ENCODE measurements at places on chromosomes 13 and 19.
A peak's percentile ranks its signal among the peaks of the same experiment; 100 is the strongest.

- DNase-seq = no peak
- H3K4me1 ChIP-seq = peaks cover 4% of the 10 kb centered on the region
- no peak overlapping the region for H3K27ac ChIP-seq
These were observed 865.8 kb downstream of the PCDH9 start for GRCh38 chr13:66364346-66364745.

GRCh38 chr13:59409211-59409610, 754.5 kb downstream of the DIAPH3 start:
- H3K27me3 ChIP-seq = no peaks in the 10 kb centered on the region
- DNase-seq = peak; percentile 80
- H3K4me1 ChIP-seq = peaks cover 28% of the 10 kb centered on the region
- peak overlapping the region; percentile 38 for H3K27ac ChIP-seq
- H3K4me3 ChIP-seq = no peak overlapping the region
- H3K36me3 ChIP-seq = no peaks in the 10 kb centered on the region

DNA sequence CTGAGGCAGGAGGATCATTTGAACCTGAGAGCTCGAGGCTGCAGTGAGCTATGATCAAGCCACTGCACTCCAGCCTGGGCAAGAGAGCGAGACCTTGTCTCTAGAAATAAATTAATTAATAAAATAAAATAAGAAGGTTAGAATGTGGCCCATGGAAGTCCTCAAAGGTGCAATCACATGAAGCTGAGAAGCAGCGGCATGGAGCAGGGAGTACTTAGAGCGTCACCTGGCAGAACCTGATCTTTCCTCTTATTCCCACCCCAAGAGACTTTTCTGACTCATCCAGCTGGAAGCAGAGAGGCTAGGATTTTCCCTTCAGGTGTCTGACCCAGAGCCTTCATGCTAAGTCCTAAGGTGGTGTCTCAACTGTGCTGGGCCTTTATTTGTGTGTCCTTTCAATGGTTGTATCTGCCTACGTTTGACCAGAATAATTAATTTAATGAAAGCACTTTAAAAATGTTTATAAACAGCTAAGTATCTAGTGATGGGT, 8.9 kb upstream of the MRPS31 start:
- no peak overlapping the region for H3K27ac ChIP-seq
- H3K4me1 ChIP-seq = no peaks in the 10 kb centered on the region
- no peak for DNase-seq
- H3K27me3 ChIP-seq = no peaks in the 10 kb centered on the region
- no peak overlapping the region for H3K4me3 ChIP-seq

DNA sequence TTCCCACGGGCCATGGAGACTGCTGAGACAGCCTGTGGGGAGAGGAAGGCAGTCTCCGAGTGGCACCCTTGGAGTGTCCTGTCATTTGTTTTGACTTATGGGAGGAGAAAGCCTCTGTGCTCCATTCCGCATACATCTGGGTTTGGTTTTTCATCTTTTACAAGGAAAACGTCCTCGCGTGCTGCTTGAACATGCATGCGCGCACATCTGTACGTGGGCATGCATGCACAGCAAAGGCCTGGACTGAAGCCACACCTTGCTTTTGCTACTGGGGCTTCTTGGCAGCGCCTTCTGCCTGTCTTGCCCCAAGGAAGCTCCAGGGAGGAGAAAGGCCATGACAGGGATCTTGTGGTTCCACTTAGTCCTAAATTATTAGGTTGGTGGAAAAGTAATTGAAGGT, 44.0 kb downstream of the SUGP2 start:
- no peaks in the 10 kb centered on the region for H3K27me3 ChIP-seq
- no peak overlapping the region for H3K27ac ChIP-seq
- DNase-seq = no peak

- no peaks in the 10 kb centered on the region for H3K27me3 ChIP-seq
- peak within 1 kb of the TSS; percentile 92 for H3K4me3 ChIP-seq
- H3K36me3 ChIP-seq = no peaks in the 10 kb centered on the region
These were observed at the start of the genes CEP89 and FAAP24 for GRCh38 chr19:32971715-32972540. TSS of gene CEP89 (minus strand) at chr19:32971958. CDS start at chr19:32971874, 84 bp downstream. TSS of gene FAAP24 (plus strand) at chr19:32972242. CDS start at chr19:32973197, 955 bp downstream.

GRCh38 chr19:3536429-3537100, 2.4 kb upstream of the TEKTIP1 start:
- H3K4me3 ChIP-seq = no peak overlapping the region
- peaks cover 22% of the 10 kb centered on the region for H3K36me3 ChIP-seq
- H3K27ac ChIP-seq = peak overlapping the region; percentile 48
- DNase-seq = no peak

DNA sequence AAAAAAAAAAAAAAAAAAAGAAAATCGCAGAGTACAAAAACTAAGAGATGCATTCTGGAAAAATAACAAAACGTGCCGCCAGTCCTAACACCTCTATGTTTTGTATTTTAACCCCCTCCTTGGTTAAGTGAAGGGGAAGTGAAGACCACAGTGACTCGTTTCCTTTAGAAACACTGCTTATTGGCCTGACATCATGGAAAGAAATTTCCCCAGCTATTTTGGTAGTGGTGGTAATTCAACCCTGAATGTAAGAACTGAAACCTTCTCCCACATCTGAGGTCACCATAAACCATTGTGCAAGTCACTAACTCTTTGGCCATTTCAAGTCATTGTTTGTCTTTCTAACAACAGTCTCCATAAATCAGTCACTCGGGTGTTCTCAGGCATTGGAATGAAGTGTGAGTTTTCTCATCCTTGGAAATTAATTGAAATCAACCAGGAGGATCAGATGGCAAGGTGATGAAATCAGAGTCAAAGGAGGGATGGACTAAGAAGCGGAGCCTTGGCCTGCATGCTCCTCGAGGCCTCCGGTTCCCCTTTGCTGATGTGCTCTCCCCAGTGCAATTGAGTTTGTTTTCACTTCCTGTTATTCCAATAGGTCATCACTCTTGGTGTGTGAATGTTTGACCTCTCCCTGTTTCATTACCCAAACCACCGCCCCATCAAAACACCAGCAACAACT, 443.9 kb downstream of the FGF9 start:
- no peak for DNase-seq
- no peak overlapping the region for H3K4me3 ChIP-seq
- H3K27ac ChIP-seq = no peak overlapping the region
- H3K4me1 ChIP-seq = no peaks in the 10 kb centered on the region
- no peaks in the 10 kb centered on the region for H3K27me3 ChIP-seq

DNA sequence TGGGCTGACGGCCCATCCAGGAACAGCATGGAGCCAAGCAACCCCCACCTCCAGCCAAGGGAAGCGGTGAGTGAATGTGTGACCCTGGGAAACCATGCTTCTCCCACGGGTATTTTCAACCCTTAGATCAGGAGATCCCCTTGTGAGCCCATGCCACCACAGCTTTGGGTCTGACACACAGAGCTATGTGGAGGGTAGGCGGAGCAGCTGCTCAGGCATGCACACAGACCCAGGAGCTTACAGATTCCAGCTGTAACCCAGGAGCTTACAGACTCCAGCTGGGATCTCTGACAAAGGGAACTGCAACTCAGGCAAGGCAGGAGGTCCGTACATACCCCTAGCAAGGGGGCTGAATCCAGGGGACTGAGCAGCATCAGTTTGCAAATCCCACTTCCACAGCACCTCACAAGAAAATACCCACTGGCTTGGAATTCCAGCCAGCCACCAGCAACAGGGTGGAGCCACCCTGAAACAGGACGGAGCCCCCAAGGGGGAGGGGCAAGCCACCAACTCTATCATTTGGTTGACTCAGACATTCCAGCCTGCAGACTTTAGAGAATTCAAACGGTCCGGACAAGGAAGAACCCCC, 40.8 kb upstream of the RFXAP start:
- no peaks in the 10 kb centered on the region for H3K36me3 ChIP-seq
- no peaks in the 10 kb centered on the region for H3K4me1 ChIP-seq
- H3K27ac ChIP-seq = no peak overlapping the region
- H3K27me3 ChIP-seq = no peaks in the 10 kb centered on the region
- no peak overlapping the region for H3K4me3 ChIP-seq
- peak; percentile 70 for DNase-seq

- peaks cover 5% of the 10 kb centered on the region for H3K4me1 ChIP-seq
- H3K36me3 ChIP-seq = no peaks in the 10 kb centered on the region
- H3K4me3 ChIP-seq = no peak overlapping the region
These were observed 23.6 kb downstream of the LYL1 start for GRCh38 chr19:13078897-13079541.

DNA sequence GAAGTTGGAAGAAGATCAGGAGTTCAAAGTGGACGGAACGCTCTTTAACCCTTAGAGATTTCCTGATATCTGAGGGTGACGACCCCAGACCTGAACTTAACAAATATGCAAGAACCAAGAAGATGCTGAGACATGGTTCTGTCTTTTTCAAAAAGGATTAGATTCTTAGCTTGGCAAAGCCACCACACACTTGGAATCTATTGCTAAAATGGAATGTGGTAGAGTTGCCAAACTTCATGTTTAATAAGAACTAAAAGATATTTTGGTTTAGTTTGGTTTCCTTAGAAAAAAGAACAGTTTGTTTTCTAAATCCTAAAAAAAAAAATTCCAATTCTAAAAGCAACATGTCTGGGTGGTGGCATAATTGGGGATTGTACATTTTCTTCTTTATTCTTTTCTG, 29.5 kb downstream of the UNC13A start:
- no peaks in the 10 kb centered on the region for H3K36me3 ChIP-seq
- no peak overlapping the region for H3K4me3 ChIP-seq
- no peak for DNase-seq
- no peak overlapping the region for H3K27ac ChIP-seq
- H3K27me3 ChIP-seq = no peaks in the 10 kb centered on the region

- no peak overlapping the region for H3K27ac ChIP-seq
- no peaks in the 10 kb centered on the region for H3K4me1 ChIP-seq
- no peak overlapping the region for H3K4me3 ChIP-seq
- H3K27me3 ChIP-seq = no peaks in the 10 kb centered on the region
These were observed 1397.3 kb upstream of the MIR17HG start for GRCh38 chr13:89950225-89950624.

DNA sequence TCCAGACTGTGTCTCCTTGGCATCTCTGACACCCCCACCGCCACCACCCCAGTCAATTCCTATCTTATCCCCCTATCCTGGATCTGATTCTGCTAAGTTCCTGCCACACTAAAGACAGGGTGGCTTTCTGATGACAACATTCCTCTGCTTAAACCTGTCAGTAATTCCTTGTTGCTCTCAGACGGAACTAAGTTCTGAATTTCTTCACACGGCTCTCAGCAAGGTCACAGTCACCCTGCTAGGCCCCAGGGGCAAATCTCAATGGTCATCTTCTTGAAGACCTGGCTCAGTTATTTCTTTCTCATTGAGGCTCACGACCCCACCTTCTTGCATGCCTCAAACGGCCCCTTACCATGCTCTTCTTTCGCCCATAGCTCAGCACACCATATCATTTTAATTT, 7.6 kb downstream of the ALOX5AP start:
- DNase-seq = no peak
- H3K4me1 ChIP-seq = peaks cover 28% of the 10 kb centered on the region
- H3K27ac ChIP-seq = no peak overlapping the region
- H3K36me3 ChIP-seq = no peaks in the 10 kb centered on the region
- no peaks in the 10 kb centered on the region for H3K27me3 ChIP-seq

GRCh38 chr19:19613506-19613905, 5.0 kb downstream of the PBX4 start:
- H3K4me1 ChIP-seq = no peaks in the 10 kb centered on the region
- no peaks in the 10 kb centered on the region for H3K27me3 ChIP-seq
- no peaks in the 10 kb centered on the region for H3K36me3 ChIP-seq
- no peak overlapping the region for H3K27ac ChIP-seq
- DNase-seq = no peak
- no peak overlapping the region for H3K4me3 ChIP-seq

DNA sequence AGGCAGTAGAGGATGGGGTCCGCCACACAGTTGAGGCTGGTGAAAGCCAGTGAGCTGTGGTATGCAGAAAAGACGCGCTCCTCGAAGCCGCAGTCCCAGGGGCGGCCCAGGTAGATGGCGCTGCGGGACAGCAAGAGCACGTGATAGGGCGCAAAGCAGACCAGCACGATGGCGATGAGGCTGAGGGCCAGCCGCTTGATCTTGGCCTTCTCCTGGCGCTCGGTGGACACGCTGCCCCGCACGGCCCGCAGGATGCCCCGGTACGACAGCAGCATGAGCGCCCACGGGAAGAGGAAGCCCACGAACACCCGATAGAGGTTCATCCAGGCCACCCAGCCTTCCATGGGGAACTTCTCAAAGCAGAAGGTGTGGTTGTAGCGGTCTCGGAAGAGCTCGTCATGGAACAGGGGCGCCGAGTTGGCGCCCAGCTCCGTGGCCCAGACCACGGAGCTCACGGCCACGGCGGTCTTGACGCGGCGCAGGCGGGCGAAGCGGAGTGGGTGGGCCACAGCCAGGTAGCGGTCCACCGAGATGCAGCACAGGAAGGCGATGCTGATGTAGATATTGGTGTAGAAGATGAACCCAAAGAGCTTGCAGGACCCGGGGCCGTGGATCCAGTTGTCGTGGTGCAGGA, 6.5 kb upstream of the OPA3 start:
- no peaks in the 10 kb centered on the region for H3K36me3 ChIP-seq
- peaks cover 18% of the 10 kb centered on the region for H3K27me3 ChIP-seq
- H3K4me3 ChIP-seq = no peak overlapping the region
- H3K4me1 ChIP-seq = no peaks in the 10 kb centered on the region
- H3K27ac ChIP-seq = no peak overlapping the region

DNA sequence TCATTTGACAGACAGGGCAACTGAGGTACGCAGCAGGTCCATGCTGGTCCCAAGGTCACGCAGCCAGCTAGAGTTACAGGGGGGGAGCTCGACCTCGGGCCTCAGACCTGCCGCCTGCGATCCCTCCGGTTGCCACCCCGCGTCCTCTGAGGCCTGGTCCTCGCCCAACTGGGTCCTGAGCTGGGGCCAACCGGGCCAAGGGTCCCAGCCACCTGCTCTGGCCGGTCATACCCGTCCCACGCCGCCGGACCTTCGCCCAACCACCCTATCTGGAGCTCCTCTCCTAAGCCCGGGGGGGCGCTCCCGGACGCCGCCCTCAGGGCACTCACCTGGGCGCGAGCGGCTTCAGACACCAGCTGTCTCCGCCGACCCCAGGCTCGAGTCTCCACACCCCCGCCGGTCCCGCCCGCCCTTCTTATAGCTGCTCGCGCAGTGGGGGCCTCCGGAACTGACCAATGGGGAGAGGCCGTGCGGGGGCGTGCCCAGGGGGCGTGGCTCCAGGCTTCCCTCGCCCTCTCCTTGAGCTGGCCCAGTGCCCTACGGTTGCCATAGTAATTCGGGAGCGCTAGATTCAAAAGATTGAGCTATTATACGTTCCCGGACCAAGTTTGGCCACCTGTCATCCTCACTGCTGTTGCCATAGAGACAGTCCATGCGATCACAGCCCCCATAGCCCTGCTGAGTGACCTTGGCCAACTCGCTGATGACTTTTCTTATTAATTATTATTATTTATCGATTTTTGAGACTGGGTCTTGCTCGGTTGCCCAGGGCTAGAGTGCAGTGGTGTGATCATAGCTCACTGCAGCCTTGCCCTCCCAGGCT, at the start of gene PLIN5:
Gene PLIN5 (minus strand): TSS at position 389 of the 823 bp plus-strand sequence. CDS start 1,150 bp downstream, outside the sequence.
- no peaks in the 10 kb centered on the region for H3K36me3 ChIP-seq
- H3K27ac ChIP-seq = no peak within 1 kb of the TSS
- no peaks in the 10 kb centered on the region for H3K27me3 ChIP-seq
- H3K4me1 ChIP-seq = no peaks in the 10 kb centered on the region

DNA sequence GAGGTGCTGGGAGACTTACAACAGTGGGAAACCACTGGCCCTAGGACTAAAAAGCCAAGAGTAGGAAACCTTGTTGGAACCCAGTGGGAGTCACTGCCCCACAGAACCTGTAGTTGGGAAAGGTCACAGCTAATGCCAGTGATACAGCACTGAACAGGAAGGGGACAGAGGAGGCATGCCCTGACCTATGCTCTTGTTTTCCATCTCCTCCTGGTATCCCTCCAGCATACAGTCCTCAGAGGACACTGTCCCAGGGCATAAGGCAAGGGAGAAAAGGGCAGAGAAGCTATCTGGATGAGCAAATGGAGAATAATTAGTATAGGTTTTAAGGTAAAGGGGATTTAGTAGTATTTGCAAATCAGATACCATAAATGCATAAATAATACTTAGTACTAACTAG, 11.2 kb upstream of the TBC1D4 start:
- no peak for DNase-seq
- H3K4me3 ChIP-seq = no peak overlapping the region
- no peak overlapping the region for H3K27ac ChIP-seq
- no peaks in the 10 kb centered on the region for H3K27me3 ChIP-seq
